ENCODE measurements at places on chromosomes 13 and 19. TPM values are rescaled to one million over a fixed set of nuclear protein-coding genes. Genes with fewer than 3 reads are reported as not detected.
A peak's percentile ranks its signal among the peaks of the same experiment; 100 is the strongest.

GRCh38 chr19:3821156-3821555 lies 35.0 kb upstream of the MATK start:
- no peak for DNase-seq

DNA sequence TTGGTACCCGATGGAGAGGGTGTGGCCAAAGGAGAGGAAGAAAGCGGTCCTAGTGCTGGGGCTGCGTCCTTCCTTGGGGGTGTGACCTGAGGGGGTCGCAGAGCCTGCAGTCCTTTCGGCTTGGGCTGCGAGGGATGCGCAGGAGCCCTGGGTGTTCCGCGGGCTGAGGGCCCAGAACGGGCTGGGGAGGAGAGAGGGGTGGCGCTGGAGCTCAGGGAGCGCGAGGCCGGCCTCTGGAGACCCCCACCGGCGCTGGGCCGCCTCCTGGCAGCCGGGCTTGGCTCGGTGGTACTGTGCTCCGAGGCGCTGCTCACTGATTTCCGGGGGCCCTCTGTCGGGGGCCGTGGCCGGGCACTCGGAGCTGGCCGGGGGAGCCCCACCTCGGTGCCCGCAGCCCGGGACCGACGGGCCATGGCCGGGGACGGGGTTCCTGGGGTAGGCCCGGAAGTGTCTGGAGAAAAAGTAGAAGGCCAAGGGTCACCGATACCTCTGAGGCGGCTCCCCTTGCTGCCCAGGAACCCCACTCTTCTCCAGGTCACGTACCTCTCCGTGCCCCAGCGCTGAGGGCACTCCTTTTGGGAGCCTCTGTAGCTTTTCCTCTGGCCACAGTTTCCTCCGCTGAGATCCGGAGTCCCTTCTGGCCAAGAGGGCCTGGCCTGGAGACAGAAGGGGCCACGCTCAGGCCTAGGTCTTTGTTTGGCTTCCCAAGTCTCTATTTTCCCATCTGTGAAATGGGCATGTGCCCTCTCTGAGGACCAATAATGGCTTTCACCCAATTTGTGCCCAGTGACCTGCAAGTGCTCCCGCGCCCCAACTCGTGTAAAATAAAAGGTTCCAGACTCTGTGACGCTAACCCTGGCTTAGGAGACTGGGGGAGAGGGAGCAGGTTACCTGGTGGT lies 1.6 kb downstream of the PRR36 start:
- DNase-seq = no peak

- no peak for DNase-seq
Measured at GRCh38 chr13:48775285-48775684, 121.6 kb downstream of the CYSLTR2 start.

- peak; percentile 74 for DNase-seq
Measured at GRCh38 chr13:110565296-110565695, 3.8 kb upstream of the RAB20 start.

- no peak for DNase-seq
Measured at GRCh38 chr13:113997845-113998751, 24.2 kb upstream of the C13orf46 start.

DNA sequence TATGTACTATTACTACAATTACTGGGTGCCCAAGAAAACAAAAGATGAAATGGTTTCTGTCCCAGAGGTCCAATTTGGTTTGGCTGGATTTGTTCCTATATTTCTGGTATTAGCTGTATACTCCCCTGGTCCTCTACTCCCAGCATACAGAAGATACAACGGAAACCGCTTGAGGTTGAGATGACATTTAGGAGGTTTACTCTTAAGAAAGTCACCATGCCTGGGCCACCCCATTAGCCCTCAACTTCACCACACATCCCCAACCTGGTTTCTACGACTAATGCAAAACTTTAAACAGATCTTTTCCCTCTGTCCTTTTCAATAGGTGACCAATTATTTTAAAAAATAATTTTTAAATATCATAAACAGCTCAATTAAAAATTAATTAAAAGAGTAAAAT lies 46.0 kb upstream of the EEF1AKMT1 start:
- DNase-seq = no peak

DNA sequence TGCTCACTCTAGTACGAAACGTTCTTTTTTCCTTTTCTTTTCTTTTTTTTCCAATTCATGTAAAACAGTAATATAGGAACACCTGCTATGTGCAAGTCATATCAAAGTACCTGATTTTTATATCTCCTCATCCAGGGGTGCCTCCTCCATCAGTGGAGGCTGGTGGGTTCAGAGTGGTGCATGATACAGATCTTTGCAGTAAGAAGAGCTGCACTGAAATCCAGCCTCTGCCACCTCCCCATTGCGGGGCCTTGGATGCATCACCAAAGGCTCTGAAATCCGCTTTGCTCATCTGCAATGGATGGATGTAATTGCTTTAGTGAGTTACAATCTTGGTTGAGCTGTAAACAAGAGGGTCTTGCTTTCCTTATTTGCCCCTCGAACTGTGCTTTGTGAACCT lies 38.3 kb downstream of the GPR12 start:
- no peak for DNase-seq

DNA sequence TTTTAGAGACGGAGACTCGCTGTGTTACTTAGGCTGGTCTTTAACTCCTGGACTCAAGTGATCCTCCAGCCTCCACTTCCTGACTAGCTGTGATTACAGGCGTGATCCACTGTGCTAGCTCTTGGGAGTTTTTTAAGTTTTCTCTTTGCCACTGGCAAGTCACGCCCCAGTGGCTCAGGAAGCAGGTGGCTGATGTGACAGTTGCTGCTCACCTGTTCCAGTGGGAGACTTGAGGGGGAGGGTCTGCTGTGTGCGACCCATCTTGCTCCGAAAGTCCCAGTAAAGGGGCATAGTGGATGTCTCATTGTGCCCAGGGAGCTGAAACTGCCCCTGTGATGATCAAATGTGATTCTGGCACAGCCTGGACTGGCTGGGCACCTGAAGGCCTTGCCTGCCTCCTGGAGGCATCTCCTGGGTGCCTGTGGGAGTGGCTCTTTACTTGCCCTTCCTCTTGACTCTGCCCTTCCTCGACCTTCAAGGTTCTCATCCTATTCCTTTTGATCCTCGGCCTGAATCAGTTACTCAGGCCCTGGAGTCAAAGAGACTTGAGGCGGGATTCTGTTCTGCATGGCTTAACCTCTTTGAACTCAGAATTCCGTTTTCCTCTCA lies 7.8 kb downstream of the SMARCA4 start:
- DNase-seq = no peak

- no peak for DNase-seq
Measured at GRCh38 chr19:48194041-48194843, 23.8 kb downstream of the ZSWIM9 start.

GRCh38 chr19:10760273-10760944 lies 42.5 kb downstream of the DNM2 start:
- peak; percentile 28 for DNase-seq

DNA sequence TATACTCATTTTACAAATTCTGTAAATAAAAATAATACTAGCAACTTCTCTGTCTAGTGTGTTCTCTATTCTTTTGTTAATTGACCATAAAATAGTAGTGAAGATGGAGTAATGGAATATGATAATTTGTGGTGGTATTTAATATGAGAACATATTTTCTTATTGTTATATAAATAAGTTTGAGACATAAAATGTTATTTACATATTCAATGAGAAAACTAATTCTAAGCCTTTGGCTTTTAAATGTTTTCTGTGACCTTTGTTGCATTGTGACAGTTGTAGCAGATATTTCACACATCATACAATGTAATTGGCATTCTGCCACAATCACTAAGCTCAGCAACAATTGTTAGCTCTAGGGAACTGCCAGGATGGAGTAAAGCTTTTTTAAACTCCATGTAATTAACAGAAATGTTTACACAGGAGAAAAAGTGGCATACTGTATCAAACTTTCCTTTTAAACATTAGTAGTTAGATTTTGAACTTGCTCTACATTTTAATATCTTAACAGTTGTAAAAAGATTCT lies 562.1 kb upstream of the PCDH9 start:
- DNase-seq = no peak

- no peak for DNase-seq
Measured at GRCh38 chr13:99119656-99120055, 81.0 kb upstream of the UBAC2 start.

DNA sequence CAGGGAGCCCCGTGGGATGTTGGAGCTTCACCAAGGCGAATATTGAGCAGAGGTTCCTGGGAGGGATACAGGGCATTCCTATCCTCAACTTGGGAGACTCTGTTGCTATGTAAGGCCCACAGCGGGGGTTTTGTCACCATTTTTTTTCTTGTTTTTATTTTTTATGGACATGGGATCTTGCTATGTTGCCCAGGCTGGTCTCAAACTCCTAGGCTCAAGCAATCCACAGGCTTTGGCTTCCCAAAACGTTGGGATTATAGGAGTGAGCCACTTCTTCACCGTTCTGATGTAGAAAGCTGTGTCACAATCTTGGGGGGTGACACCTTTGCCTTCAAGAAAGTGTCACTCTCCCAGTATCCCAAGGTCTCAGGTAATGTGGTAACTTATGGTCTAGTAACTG lies 2.6 kb downstream of the DLL3 start:
- no peak for DNase-seq

DNA sequence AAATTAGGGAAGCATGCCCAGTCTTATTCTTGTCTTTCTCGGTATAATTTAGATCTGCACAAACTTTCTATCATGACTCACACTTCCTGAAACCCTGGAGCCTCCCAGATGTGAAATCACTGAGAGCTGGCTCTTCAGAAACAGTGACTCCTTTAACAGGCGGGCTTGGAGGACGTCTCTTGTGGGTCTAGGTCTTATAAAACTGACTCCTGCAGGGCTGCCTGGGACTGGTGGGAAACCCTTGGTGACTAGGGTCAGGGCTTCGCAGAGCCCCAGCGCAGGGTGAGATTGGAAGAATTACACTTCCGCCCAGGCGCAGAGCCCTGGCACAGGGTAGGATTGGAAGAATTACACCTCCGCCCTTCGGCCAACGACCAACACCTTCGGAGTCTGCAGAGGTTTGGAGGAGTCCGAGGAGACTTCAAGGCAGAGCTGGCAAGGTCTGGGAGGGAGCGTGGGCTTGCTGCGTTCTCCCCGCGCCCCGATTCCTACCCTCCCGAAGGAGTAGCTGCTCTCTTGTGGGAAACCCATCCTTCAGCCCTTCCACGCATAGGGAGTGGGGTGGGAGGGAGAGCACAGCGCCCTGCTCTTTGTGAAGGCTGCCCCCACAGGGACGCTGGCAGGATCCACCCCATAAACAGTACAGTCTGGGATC lies 43.4 kb upstream of the MAP3K10 start:
- no peak for DNase-seq

Gene DACH1
- 105 TPM for polyA plus RNA-seq

Gene PGLYRP2
- 0.04 TPM for polyA plus RNA-seq

Gene RASGRP4
- 0.81 TPM for polyA plus RNA-seq

Gene ZNF808
- polyA plus RNA-seq = 8.4 TPM

Gene KLHL1
- 1.1 TPM for polyA plus RNA-seq

Gene TMEM190
- polyA plus RNA-seq = 0.41 TPM

Gene CYP4F8
- not detected for polyA plus RNA-seq

Data from renal pelvis (tissue), 12 donors.